Esophagus mucosa (tissue), 1 donor: ENCODE measurements at places on chromosomes 12 and 14.
A peak's percentile ranks its signal among the peaks of the same experiment; 100 is the strongest.

GRCh38 chr14:71803539-71804260 is 128.5 kb upstream of the RGS6 start:
- ATAC-seq, result no peak

- no peak for ATAC-seq
Observed at GRCh38 chr12:52004042-52004648, 2.6 kb upstream of the TAMALIN start.

DNA sequence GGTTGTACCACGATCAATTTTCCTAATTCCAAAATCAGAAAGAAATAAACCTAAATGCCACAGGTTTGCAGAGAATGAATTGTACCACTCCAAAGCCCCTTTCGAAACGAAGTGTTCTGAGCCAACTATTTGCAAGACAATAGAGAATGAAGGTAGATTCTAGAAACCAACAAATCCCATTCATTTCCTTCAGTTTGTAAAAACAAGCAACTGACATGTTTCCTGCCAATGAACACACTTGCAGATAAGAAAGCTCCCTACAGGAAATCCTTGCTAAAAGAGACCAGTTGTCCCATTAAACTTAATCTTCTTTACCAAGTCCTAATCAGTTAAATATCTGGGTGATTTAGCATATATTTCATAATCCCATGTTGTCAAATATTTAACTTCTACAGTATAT is 198.4 kb upstream of the FOXN3 start:
- no peak for ATAC-seq

GRCh38 chr14:75222208-75222701 is 45.8 kb upstream of the TMED10 start:
- peak; percentile 91 for ATAC-seq

GRCh38 chr12:25254271-25254880 is 3.6 kb upstream of the KRAS start:
- ATAC-seq, result no peak

GRCh38 chr12:132282031-132282949 is 47.1 kb downstream of the GALNT9 start:
- no peak for ATAC-seq

DNA sequence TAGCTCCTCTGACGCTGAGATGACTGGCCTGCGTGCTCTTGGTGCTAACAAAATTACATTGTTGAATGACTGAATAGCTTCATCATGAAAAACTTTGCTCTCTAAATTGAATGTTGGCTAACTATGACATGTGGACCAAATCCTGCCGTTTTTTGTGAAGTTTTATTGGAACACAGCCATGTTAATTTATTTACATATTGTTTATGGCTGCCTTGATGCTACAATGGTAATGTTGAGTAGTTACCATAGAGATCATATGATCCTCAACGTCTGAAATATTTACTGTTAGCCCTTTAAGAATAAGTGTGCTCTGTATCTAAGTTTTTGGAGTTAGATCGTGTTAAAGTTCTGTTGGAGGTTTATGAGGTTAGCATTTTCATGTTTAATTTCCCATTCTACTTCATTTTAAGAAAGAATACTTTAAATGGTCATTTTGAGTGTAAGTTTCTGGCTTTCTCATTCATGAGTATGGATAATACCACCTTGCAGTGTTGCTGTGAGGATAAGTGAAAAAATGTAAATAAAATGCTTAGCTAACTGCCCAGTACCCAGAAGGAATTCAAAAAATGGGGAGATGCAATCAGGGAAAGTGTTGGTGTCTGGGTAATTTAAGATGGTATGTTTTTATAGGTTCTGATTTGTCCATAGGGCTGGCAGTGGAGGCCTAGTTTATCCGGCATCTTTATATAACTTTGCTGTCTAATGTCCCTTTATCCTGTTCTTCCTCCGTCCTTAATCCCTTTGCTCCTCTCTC is 35.3 kb downstream of the NUBPL start:
- ATAC-seq, result no peak

GRCh38 chr12:113392988-113393579 is 10.6 kb downstream of the SDS start:
- ATAC-seq, result no peak

GRCh38 chr12:130969223-130969622 is 15.5 kb downstream of the ADGRD1 start:
- no peak for ATAC-seq

GRCh38 chr14:101705733-101706508 is 55.6 kb upstream of the PPP2R5C start:
- peak; percentile 60 for ATAC-seq

GRCh38 chr12:59191372-59191771 is 271.1 kb upstream of the LRIG3 start:
- no peak for ATAC-seq

DNA sequence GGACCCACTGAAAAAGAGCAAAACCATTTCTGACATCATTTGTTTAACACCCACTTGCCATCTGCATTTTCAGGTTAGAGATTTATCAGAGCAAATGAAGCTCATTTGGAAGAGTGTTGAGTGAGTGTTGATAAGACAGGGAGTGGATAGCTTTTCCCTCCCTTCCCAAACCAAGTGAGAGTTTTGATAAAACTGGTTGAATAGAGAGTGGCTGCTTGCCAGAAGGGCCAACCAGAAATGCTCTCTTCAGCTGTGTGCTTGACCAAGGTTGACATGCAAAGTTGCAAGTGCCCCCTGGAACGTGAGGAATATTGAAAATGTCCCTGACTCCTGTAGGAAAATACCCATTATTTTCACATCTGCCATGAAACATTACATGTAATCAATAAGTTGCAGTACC is 1487.0 kb upstream of the FLRT2 start:
- ATAC-seq, result no peak

DNA sequence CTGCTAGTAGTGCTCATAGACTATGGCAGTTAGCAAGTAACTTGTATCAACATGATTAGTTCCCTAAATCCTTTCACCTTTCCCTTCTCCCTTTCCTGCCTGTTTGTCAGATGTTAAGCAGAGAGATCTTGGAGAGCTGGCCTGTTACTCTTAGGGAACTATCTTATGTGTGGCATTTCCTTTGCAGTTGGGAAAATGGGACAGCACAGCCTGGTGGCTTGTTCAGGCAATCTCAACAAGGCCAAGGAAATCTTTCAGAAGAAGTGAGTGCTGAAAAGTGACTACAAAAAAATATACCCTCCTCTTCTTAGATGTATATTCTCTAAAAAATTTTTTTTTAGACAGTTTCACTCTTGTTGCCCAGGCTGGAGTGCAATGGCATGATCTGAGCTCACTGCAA is 7.4 kb downstream of the PARP2 start:
- no peak for ATAC-seq

- peak; percentile 28 for ATAC-seq
Observed at GRCh38 chr12:22409377-22410164, 75.1 kb upstream of the ST8SIA1 start.

DNA sequence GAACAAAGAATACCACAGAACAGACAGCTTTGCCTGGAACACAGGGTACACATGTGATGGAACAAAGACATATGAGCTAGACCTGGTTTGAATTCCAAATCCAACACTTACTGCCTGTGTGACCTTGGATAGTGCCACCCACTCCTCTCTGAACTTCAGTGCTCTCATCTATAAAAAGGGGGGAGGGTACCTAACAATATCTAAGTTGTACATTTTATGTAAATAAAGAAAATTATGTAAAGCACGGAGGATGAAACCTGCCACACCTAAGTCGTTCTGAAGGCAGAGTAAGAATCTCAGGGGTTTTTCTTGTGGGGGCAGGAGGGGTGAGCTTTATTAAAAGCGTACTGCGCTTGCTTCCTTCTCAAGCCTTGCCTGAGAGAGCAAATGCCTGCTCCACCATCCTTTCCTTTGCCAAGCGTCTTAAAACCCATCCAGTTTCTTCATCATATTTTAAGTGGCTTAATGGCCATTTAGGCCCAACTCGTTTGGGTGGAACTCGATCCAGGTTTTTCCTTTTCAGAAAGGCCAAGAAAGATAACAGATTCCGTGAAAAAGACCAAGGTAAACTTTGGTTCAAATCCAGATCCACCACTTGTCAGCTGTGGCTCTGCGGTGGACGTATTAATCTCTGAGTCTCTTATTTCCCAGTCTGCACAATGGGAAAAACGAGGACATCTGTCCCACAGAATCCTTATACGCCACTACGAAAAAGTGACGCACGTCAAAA is 946 bp downstream of the DDX24 start:
- ATAC-seq, result no peak

GRCh38 chr12:108827941-108828340 is 29.4 kb downstream of the SSH1 start:
- no peak for ATAC-seq

DNA sequence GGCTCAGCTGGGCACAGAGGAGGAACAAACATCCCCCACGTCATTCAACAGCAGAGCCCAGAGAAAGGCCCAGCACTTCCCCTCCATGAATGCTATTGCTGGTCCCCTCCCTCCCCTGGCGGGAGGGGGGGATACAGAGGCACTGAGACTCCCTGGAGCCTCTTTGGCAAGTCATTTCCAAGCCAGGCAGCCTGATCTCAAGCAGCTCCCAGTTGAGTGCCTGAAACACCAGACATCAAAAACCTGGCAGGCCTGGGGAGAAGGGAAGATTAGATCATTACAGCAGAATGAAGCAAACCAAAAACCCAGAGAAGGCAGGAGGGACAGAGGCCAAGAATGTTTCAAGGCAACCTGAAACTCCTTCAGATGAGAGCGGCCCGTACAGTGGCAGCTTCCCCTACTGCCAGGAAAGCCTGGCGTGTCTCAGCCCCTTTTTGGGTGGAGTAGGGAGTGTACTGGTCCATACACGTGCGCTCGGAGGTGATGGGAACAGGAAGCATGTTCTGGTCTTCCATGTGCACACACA is 92.1 kb downstream of the LRRC74A start:
- peak; percentile 71 for ATAC-seq

GRCh38 chr12:3727354-3727753 is 25.6 kb downstream of the CRACR2A start:
- no peak for ATAC-seq

- ATAC-seq, result peak; percentile 29
Observed at GRCh38 chr12:6606331-6607131, 648 bp downstream of the CHD4 start.

GRCh38 chr12:11685316-11685715 is 35.8 kb downstream of the ETV6 start:
- no peak for ATAC-seq

- ATAC-seq, result no peak
Observed at GRCh38 chr12:53105712-53106439, 2.6 kb downstream of the SOAT2 start.

DNA sequence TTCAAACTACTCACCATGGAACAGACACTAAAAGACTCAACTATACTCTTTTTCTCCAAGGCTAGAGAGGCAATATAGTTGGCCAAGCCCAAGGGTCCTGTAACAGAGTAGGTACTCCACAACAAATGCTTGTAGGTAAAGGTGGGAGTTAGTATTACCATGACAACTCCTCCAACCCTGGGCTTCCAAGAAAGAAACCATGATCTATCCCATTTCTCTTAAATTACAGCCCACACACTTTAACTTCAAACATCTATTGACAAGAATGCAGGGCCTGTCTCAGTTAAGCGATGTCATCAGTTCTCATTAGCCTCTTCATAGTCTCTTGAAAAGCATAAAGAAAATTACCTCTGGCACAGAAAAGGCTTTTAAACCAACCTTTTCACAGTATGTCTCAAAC is 25.0 kb downstream of the ERH start:
- no peak for ATAC-seq

- ATAC-seq, result no peak
Observed at GRCh38 chr14:31410048-31410650, 10.2 kb downstream of the HEATR5A start.

DNA sequence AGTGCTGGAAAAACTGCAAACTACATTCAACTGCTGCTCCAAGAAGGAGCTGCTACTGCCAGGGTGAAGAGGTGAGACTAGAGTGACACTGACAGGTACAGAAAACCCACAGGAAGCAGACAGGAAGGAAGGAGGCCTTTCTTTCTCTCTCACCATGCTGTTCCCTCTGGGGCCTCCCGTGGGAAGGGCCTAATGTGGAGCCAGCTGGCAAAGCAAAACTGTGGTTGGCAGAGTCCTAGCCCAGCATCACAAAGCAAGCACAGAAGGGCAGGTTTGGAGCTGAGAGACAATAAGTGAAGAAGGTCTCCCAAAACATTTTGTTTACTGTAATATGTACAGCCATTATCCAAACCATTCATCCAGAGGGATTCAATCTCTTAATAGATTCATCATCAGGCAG is 122.5 kb upstream of the MAX start:
- no peak for ATAC-seq

DNA sequence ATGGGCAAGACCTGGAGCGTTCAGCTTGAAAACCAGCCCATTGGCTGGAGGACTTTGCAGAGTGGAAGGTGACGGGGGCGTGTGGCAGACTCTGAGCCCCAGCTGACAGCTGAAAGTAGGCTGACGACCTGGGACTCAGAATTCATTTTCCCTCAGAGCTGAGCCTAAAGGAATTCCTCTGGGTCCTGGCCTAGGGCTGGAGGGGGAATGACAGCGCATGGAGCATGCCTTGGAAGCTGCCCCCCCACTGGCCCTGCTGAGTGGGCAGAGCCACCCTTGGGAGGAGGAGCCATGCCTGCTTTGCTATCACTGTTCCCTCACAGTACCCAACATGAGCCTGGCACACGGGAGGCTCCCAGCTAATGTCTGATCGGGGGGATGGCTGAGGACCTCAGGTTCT is 25.4 kb upstream of the SMOC1 start:
- no peak for ATAC-seq

DNA sequence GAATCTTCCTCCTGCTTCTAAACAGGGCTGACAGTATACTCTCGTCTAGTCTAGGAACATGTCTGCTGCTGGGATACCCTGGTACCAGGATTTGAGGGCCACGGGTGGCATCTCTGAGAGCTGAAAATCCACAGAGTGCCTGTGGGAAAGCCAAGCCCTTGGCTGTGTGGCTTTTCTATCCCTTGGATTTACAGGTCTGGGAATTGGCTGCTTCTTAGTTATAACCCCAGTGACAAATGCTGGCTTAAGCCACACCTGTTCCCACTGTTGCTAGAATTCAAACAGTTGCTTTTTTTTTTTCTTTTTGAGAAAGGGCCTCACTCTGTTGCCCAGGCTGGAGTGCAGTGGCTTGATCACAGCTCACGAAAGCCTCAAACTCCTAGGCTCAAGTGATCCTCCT is 14.3 kb upstream of the RIN3 start:
- no peak for ATAC-seq

DNA sequence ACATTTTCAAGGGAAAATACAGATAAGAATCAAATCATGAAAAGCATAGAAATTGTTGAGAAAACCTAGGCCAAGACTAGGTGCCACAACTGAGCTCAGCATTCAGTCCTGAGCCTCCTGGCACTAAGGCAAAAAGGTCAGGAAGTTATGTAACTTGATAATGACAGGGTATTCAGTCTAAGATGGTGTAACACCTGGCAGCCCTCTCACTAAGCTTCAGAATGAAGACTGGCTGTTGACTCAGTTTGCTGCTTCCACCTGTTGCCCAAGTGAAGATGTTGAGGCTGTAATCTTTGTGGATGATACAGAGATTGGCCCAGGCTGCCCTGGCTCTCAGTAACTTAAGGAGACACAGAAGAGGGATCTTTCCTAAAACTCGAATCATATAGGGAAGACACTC is 19.6 kb downstream of the PROX2 start:
- ATAC-seq, result no peak

DNA sequence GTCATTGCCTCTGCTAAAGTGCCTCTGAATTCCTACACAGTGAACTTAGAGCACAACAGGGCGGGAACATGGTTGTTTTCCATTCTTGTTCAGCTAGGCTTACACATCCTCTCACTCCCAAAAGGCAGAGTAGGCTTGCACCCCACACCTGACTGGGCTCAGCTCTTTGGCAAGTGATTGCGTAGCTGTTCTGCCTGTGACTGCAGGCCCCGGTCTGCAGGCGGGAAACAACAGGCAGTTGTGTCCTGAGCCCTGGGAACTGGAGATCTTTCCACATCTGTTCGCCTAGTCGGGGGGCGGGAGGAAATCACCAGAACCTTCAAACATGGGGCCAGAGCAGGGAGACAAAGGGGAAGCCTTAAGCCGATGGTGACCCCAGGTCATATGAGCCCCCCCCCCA is 274.7 kb downstream of the ZFP36L1 start:
- peak; percentile 62 for ATAC-seq
